Thymus (tissue), 14 donors: ENCODE measurements at places on chromosomes 5 and 9. TPM values are rescaled to one million over a fixed set of nuclear protein-coding genes. Genes with fewer than 3 reads are reported as not detected.

The C8G gene
- 2.2 TPM for total RNA-seq

DNA sequence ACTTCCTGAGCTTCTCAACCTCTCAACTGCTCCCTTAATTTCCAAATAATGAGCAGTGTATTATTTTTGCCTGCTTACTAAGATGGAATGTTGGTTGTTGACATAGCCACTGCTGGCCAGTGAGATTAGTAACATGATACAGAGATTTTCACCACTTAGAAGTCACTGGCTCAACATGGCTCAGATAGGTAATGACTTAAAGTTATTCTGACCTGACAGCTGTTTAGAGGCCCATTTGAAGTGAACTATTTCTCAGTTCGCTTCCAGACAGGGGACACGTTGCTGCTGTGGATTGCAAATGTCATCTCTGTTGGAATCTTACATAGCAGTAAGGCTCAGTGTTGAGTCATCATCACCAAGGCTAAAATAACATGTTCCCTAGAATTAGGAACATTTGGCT is 490.2 kb downstream of the TLE4 start:
- H3K4me3 ChIP-seq: no peak overlapping the region
- H3K36me3 ChIP-seq: no peaks in the 10 kb centered on the region

- H3K27ac ChIP-seq: no peak overlapping the region
- no peak for DNase-seq
- peaks cover 15% of the 10 kb centered on the region for H3K4me1 ChIP-seq
- no peak overlapping the region for H3K4me3 ChIP-seq
- no peaks in the 10 kb centered on the region for H3K27me3 ChIP-seq
These were observed 1.7 kb downstream of the CPLANE1 start for GRCh38 chr5:37247496-37247895.

DNA sequence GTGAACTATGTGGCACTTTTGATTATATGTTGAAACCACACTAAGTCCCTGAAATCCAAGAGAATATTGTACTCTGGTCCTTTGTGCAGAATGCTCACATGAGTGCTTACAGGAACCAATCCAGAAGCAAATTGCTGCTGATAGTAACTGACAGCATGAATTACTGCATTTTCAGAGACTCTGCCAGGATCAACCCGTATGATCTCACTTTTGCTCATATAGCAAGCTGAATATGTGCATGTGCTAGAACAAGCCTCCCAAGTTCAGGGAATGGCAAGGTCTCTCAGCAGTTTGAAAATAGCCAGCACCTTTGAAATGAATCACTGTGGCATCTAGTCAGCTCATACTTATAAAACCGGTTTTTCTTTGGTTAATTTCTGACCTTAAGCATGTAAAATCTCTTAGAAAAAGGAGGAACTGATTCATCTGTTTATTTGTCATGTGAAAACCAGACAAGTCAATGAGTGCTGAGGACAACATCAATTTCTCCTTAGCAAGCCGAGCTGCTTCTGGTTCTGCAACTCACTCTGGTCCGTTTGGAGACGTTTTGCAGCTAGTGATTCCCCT is 215.7 kb upstream of the ELL2 start:
- H3K27me3 ChIP-seq: no peaks in the 10 kb centered on the region
- H3K36me3 ChIP-seq: no peaks in the 10 kb centered on the region
- H3K4me1 ChIP-seq: no peaks in the 10 kb centered on the region
- no peak overlapping the region for H3K4me3 ChIP-seq

The GPR150 gene
- total RNA-seq: 0.19 TPM
